IPS DF 19.7 (cell line): ENCODE measurements at places on chromosomes 13 and 19.

- DNase-seq, result no peak
Observed at GRCh38 chr13:96821381-96821780, 172.9 kb downstream of the OXGR1 start.

- DNase-seq, result peak; percentile 78
Observed at GRCh38 chr19:4474514-4475022, 2.5 kb downstream of the HDGFL2 start.

DNA sequence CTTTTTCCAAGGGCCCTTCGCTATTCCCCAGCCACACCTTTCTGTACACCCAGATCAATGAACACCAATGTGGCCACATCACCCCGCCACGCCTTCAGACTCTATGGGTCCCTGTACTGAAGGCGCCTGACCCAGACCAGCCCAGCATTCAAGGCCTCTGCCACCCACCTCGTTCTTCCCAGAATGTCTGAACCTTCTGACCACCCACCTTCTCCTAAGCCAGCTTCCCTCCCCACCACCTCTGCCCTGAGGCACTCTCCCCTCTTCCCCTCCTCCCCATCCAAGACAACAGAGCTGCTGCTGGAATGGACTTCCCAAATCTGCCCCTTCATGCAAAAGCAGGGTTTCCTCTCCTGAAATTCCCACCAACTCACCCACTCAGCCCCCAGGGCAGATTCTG is 3.3 kb upstream of the CEACAM20 start:
- no peak for DNase-seq

DNA sequence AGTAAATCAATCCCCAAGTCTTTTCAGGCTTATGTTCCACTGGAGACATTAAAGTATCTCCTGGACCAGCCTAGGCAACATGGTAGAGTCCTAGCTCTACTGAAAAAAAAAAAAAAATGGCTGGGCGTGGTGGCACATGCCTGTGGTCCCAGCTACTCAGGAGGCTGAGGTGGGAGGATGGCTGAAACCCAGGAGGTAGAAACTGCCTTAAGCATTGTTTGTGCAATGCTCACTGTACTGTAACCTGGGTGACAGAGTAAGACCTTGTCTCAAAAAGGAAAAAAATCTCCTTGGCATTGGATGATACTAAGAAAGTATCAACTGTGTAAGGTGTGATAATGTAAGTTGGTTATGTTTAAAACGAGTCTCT is 8.8 kb downstream of the KLK8 start:
- no peak for DNase-seq

DNA sequence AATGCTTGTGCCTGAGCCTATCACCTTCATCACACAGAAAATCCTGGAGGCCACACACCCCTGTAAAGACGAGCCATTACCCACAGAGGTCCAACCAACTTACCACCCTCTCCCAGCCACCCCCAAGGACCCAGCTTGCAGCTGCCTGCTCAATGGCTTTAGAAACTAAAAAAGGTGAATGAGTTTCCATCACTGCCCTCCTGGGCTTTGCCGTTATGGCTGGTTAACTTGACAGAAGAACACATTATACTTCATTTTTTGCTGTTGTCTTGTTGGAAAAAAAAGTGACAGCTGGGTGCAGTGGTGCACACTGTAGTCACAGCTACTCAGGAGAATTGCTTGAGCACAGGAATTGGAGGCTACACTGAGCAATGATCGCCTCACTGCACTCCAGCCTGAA is 17.4 kb upstream of the FEM1A start:
- DNase-seq, result no peak

GRCh38 chr13:32247887-32248286 is 67.3 kb downstream of the ZAR1L start:
- no peak for DNase-seq

DNA sequence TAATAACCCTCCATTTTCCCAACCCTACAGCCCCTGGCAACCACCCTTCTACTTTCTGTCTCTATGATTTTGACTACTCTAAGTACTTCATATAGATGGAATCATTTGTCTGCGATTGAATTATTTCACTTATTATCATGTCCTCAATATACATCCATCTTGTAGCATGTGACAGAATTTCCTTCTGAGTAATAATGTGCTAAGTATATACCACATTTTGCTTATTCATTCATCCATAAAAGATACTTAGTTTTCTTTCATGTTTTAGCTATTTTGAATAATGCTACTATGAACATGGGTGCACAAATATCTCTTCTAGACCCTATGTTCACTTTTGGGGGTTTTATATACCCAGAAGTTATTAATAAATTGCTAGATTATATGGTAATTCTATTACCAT is 17.4 kb upstream of the NDFIP2 start:
- DNase-seq, result no peak
